CD8-positive, alpha-beta memory T cell (primary cell): ENCODE measurements at places on chromosomes 2 and 18.

DNA sequence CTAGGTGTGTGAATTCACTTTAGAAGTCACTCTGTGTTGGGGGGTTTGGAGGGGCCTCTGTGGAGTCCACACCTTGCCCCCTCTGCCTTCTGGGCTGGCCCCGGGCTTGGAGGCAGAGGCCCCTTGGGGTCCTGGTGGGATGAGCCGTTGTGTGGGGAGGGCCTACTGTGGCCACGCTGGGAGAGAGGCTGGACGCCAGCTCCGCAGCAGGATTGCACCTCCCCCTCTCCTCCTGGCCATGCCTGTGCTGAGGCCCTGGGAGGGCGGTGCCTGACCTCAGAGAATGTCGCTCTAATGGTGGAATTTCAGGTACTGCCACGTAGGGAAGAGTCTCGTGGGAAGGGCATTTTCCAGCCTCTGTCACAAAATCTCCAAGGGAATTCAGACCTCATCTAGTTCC is 237.0 kb downstream of the ATAD2B start:
- no peak for DNase-seq

- DNase-seq = no peak
These were observed 494.9 kb downstream of the NYAP2 start for GRCh38 chr2:225894236-225894980.

GRCh38 chr18:40670668-40671375 is 1284.2 kb upstream of the PIK3C3 start:
- no peak for DNase-seq

GRCh38 chr2:23698721-23699579 is 228.0 kb downstream of the ATAD2B start:
- DNase-seq = no peak

- DNase-seq = peak; percentile 40
These were observed 1.0 kb upstream of the NFATC1 start for GRCh38 chr18:79394534-79395307.

DNA sequence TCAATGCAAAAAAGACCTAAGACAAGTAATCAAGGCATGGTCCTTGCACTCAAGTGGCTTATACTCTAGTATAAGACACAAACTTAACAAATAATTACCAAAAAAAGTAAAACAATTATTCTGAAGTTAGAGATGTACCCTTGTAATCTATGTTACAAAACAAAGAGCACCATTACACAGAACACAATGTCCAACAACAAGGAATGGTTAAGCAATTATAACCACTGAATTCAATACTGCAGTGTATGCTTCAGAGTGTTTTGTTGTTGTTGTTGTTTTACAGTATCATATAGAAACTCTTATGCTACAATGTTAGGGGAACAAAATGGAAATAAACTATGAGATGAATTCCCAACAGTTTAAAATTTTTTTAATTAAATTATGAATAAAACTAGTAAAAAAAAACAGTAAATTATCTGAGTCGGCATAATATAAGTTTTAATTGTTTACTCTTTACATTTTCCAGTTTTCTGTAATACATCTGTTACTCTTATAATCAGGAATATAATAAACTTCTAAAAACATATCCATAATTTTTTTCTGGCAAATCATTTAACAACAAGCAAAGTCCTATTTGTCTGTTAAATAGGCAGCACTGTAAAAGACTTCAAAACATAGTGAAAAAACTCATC is 29.2 kb downstream of the ROCK2 start:
- DNase-seq = no peak

DNA sequence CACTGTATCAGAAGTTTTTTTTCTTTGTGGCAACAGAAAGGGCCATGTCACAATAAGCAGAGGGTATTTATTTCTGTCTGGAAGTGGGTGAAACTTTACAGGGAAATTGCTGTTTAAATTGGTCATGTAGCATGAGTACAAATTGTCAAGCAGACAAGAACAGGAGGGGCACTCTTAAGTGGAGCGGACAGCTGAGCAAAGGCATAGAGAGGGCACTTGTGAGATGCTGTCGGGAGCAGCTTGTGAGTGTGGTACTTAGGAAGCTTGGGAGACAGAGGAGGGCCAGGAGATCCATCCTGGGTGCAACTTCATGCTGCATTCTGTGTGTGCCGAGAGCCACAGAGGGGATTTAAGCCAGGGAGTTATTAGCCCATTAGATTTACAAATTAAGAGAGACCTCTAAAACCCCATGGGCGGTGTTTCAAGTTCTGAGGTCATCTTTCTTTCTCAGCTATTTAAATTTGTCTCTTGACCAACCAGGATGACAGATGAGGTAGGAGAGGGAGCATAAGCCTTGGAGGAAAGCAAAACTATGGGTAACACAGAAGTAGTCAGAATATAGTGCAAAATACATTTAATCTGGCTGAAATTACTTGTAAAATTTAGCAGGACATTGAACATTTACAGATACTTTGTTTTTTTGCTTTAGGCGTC is 30.4 kb downstream of the INPP4A start:
- DNase-seq = no peak

DNA sequence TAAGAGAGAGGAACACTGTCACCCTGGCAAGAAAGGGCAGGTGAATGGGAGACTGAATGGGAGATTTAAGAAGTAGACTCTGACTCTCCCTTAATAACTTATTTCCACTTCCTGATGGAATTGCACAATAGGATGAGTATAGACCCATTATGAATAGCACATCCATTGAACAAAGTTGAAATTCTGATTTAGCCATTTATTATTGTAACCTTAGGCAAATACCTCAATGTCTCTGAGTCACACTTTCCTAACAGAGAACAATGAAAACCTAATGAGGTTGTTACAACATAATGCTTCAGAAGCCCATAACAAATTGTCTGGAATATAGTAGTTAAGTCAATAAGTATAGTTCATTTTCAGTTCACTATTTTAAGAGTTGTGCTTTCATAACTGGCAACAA is 78.9 kb downstream of the NRXN1 start:
- DNase-seq = no peak

DNA sequence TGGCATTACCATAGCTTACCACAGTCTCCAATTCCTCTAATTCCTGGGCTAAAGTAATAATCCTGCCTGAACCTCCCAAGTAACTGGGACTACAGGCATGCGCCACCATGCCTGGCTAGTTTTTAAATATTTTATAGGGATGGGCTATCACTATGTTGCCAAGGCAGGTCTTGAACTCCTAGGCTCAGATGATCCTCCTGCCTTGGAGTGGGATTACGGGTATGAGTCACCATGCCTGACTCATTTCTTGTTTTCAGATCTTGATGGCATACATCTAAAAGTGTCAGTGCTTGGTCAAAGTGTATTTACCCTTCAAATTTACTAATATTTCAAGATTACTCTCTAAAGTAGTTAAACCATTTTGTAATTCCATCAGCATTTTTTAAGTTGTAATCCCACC is 9.4 kb upstream of the SOCS6 start:
- DNase-seq = no peak

DNA sequence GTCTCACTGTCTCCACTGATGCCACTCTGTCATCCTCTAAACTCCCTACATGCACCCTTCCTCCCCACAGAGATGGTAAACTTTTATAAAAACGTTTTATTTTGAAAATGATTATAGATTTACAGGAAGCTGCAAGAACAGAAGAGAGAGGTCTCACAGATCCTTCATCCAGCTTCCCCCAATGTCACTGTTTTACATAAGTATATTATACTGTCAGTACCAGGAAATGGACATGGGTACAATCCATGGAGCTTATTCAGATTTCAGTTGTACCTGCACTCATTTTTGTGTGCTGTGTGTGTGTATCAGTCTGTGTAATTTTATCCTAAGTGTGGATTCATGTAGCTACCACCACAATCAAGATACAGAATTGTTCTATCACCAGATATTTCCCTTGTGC is 46.7 kb upstream of the FOXI3 start:
- DNase-seq = no peak

GRCh38 chr2:181471783-181472182 is 14.6 kb downstream of the ITGA4 start:
- no peak for DNase-seq

- no peak for DNase-seq
These were observed 285.7 kb upstream of the UBE2E3 start for GRCh38 chr2:180694445-180695421.

GRCh38 chr18:60624207-60624606 is 251.6 kb upstream of the MC4R start:
- no peak for DNase-seq

- no peak for DNase-seq
These were observed 52.5 kb downstream of the CDH2 start for GRCh38 chr18:28124131-28125029.
